Fibroblast of skin of abdomen (primary cell): ENCODE measurements at places on chromosomes 1 and 21.

DNA sequence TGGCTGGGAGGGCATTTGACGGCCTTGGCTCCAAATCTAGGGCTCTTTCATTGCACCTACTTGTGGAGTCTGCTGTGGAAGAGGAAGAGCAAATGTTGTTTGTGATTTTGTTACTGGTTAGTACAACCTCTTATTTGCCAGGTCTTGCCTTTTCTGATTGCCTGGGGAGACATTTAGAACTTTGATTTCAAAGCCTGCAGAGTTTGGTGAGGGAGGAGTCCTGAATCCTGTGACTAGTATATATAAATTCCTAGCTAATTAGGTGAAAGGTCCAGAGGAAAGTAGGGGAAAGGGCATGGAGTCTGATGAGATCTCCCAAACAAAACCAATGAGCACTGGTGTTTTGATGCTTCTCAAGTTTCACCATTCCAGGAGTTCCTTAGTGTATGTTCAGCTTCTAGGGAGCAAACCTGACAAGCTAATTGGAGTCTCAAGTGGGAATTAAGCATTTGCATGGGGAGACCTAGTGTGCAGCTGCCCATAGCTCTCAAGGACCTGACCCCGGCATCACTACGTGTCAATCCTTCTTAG, 5.1 kb upstream of the HMGCS2 start:
- peak; percentile 51 for DNase-seq

DNA sequence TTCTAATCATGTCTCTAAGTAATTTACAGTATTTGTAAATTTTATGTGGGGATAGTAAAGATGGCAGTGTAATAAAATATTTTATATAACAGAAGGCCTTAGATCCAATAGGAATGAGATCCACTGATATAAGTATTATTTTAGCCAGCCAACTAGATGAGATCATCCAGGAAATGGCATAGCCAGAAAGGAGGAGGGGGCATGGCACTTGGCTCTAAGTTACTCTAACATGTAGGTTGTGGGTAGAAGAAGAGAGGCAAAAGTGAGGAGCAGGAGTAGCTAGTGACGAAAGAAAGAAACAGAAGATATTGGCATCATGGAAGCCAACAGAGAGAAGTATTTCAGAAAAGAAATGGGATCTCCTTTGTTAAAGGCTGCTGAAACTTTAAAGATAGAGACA, 426.1 kb downstream of the PTPRC start:
- DNase-seq, result peak; percentile 8

GRCh38 chr1:232657426-232658005, 27.6 kb upstream of the SIPA1L2 start:
- DNase-seq, result peak; percentile 8

GRCh38 chr1:164562947-164563520, 4.0 kb downstream of the PBX1 start:
- no peak for DNase-seq

DNA sequence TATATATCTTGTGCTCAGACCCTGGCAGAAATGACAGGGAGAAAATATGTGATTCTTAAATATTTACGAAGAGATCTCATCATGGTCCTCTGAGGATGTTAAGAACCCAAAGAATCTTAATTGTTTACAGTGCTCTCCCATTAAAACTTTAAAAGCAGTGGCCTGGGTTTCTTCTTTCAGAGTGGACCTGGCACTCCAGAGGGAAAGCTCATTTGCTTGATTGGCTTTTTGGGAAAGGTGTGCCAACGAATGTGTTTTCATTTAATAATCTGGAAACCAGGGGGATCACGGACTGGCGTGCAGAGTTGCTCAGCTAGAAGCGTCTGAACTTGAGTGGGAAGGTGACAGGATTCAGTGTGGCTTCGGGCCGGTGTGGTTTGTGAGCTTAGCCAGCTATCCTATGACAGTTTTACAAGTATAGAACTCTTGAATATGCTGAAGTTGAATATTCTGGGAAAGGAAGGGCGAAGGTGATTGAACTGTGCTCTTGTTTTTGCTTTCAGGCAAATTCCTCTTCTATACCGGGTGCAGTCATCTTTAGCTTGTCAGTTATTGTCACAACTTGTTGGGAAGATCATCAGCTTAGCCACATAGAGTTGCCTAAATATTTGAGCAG, 154.8 kb downstream of the C1orf21 start:
- no peak for DNase-seq

GRCh38 chr1:191977874-191978506, 180.3 kb upstream of the RGS18 start:
- no peak for DNase-seq

- peak; percentile 6 for DNase-seq
Observed at GRCh38 chr1:70140894-70141293, 64.5 kb downstream of the LRRC40 start.

GRCh38 chr1:80882553-80882952, 918.2 kb upstream of the ADGRL2 start:
- peak; percentile 68 for DNase-seq

DNA sequence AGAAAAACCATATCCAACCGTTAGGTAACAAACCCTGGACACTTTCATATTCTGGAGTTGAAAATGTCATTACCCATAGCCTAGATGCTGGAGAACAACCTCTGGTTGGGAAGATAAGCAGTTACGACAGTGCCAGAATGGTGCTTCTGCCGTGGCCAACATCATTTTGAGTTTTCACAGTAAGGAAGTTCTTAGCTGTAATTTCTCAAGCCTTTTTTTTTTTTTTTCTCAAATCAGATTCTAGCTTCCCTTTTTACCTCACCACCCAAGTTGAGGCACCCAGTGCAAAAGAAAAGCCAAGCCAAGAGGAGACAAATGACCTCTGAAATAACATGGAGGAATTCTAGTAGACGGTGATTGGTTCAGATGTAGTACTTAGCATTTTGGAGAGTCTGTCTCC, 21.8 kb downstream of the PPT1 start:
- DNase-seq, result no peak

GRCh38 chr1:51761351-51761750, 117.2 kb downstream of the NRDC start:
- DNase-seq, result no peak

DNA sequence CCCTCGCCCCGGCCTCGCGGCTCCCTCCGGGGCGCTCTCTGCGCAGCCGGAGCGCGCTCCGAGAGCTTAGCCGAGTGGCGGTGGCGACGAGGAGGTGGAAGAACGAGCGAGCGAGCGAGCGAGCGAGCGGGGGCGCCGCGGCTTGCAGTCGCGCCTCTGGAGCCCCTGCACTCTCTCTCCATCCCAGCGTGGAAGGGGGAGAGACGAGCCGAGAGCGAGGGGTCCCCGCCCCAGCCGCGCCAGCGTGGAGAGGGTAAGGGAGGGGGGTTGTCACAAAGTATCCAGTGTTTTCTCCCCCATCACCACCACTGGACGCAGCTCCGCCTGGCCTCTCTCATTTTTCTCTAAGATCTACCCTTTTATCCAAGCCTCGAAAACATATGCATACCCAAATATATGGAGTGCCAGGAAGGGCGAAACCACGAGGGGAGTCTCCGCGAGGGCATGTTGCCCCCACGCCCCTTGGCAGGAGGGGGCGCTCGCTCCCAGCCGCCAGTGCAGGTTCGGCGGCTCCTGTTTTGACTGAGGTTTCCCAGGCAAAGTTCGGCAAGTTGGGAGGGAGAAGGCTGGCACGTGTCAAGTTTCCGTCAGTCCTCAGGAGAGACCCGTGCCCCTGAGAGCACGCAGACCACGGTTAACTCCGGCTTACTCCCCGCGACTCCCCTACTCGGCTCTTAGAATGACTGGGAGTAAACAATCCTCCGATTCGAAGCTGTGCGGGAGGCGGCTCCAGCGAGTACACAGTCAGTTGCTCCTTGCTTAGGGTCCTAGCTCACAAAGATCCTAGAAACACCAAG, 569 bp upstream of the DAB1 start:
- DNase-seq, result peak; percentile 52

- DNase-seq, result no peak
Observed at GRCh38 chr1:83760226-83761021, 238.5 kb downstream of the TTLL7 start.

GRCh38 chr1:116189481-116189880, 78.3 kb downstream of the MAB21L3 start:
- DNase-seq, result no peak

DNA sequence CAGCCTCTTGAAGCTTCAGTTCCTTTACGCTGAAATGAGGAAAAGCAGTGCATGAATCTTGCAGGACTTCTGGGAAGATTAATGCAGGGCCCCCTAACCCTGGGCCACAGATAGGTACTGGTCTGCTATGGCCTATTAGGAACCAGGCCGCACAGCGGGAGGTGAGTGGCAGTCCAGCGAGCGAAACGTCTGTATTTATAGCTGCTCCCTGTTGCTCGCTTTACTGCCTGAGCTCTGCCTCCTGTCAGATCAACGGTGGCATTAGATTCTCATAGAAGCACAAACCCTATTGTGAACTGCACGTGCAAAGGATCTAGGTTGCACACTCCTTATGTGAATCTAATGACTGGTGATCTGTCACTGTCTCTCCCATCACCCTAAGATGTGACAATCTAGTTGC, 130.2 kb downstream of the CHRM3 start:
- DNase-seq, result no peak

GRCh38 chr1:41811051-41811795, 107.5 kb downstream of the HIVEP3 start:
- DNase-seq, result no peak

DNA sequence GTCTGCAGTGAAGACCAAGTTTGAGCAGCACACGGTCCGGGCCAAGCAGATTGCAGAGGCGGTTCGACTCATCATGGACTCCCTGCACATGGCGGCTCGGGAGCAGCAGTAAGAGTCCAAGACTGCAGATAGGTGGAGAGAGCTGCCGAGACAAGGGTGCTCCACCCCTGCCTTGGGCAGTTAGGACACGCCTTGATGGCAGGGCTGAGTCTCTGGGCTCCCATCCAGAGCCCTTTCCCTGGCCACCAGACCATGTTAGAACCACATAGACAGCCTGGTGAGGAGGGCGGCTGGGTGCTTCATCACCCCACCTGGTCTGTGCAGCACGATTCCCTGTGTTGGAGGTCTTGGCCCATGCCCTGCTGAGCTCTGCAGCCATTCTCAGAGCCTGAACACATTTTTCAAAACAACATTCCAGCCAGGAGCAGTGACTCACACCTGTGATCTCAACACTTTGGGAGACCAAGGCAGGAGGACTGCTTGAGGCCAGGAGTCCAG, 17.3 kb upstream of the MIIP start:
- peak; percentile 11 for DNase-seq

- DNase-seq, result peak; percentile 2
Observed at GRCh38 chr1:185096531-185096930, 51.2 kb downstream of the RNF2 start.

DNA sequence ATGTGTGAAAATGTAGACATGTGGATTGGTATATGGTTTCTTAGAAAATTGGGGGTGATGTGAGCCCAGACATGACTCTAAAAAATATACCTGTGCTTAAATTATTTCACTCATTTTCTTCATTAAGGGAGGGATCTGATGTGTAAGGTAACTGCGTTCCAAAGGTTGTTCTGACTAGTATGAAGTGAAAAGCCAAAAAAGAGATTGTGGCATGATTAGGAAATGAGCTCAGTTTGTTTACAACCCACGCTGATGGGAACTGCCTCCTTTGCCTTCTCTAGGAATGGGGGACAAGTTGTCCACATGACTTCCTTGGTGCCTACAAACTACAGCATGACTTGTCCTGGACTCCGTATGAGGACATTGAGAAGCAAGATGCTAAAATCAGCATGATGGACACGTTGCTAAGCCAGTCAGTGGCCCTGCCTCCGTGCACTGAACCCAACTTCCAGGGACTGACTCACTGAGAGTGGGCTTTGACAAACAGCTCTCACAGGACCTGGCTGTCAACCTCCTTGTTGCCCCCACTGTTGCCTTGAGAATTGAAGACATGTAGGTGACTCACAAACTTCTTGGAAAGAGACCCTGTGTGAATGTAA, 8.0 kb downstream of the C1orf50 start:
- DNase-seq, result no peak

DNA sequence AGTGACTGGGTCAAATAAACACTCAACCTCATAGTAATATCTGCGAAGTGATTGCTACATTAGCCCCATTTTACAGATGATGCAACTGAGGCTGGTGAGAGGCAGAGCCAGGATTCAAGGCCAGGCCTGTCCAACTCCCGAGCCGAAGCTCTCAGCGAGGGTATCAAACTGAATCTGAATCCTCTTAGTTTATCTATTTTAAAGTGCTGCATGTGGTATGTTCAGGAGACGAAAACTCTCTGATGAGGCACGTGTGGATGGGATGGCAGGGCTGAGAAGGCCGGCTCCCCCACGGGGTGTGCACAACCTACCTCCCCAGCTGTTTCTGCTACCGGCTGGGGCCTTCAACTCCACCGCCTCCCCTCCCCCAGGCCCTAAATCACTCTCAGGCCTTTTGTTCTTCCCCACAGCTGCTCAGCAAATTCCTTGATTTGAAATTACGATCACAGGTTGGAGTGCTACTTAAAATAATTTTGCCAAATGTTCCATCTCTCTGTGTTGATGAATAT, 171.8 kb downstream of the TOMM20 start:
- peak; percentile 85 for DNase-seq

DNA sequence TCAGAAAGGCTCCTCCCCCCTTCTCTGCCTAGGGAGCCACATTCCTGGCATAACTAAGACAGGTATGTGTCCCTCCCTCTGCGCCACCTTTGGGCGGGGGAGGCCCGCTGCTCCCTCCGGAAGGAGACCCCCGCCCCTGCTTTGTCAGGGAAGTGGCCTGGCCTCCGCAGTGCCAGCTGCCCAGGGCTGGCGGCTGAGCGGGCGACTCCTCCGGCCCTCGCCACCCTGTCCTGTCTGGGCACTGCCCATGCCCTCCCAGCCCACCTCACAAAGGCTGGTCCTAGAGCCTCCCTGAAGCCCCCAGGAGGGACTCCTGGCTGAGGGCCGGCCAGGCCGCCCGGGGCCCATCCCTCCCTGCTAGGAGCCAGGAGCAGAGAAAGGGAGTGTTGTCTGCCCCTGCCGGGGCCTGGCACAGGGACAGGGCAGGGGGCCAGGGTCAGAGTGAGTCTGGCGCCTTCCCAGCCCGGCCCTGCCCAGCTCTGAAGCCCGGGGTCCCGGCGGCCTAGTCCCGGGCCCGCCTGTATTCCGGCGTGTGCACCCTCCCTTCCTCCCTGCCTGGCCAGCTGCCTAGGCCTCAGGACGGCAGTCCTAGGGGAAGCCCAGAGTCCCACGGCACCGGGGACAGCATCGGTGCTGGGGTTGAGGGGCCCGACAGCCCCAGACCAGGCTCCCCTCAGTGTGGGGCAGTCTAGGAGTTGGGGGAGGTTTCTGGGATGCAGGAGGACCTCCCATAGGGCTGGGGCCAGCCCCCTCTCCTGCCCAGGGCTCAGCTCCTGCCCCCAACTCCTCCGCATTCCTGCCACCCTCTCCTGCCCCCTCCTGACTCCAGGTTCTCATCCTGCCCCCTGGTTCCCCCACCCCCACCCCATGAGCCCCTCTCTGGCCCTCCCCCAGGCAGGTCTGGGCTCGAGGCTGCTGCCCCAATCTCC, 5.1 kb downstream of the AGRN start:
- peak; percentile 35 for DNase-seq

DNA sequence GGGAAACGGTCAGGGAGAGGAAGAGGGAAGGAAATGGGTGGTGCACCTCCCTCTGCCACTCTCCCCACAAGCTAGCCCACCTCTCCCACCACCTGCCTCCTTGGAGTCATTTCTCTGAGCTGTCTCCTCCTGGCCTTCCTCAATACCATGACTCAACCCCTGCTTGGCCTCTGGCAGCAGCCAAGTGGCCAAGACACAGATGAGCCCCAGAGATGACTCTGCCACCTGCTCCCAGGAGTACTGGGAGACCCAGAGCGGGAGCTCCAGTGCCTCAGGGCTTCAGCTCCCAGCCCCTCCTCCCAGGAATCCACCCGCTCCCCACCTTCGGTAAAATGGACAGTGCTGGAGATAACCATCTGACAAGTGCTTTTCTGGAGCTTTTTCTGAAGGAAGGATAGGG, 2.6 kb downstream of the S100A16 start:
- no peak for DNase-seq
